GM12892 (cell line): ENCODE measurements at places on chromosomes 3 and 15.
A peak's percentile ranks its signal among the peaks of the same experiment; 100 is the strongest.

GRCh38 chr15:78035861-78036476, 41.5 kb downstream of the TBC1D2B start:
- DNase-seq = no peak

GRCh38 chr3:59979542-59979941, 929.7 kb upstream of the CFAP20DC start:
- no peak for DNase-seq

DNA sequence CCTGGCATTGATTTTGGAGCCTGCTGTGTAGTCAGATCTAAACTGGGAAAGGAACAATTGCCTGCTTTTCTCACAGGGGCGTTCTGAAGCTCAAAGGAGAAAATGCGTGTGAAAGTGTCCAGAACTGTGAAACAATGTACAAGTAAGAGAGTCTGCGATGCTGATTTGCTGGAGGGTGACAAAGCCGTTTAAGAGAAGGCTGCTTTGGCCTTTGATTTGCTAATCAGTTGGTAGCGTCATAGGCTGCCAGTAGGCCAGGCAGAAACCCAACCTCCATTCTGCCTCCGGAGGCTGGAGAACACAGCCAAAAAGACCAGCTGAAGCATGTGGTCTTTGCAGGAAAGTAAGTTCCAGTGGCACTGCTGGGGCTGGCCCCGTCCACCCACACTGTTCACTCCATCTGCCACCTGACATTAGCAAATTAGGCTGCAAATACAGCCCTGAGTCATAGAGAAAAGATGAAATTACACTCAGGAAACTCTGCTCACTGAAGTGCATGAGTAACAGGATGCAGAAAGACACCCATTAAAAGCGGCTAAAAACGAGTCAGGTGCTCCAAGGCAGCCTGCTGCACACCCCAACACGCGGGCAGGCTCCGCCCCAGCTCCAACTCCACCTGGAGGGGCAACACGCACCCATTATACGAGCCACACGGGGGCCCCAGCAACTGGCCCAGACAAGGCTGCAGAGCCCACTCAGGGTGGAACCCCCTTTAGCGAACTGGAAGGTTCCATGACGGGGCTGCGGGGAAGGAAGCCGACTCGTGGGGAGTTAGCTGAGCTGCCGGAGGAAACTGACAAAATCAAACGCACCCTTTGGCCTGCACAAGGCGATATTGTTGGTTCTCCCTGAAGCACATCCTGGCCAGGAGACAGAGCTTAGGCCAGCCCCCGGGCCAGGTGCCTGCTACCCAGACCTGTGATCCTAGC, 31.6 kb downstream of the ZDHHC19 start:
- DNase-seq = peak; percentile 71

- no peak for DNase-seq
Measured at GRCh38 chr3:152910211-152910610, 75.3 kb downstream of the P2RY1 start.

- no peak for DNase-seq
Measured at GRCh38 chr3:100333970-100334487, 528 bp upstream of the NIT2 start.

- DNase-seq = no peak
Measured at GRCh38 chr3:188488801-188489200, 334.8 kb downstream of the LPP start.

GRCh38 chr3:178485756-178486155, 50.5 kb upstream of the KCNMB2 start:
- no peak for DNase-seq

- no peak for DNase-seq
Measured at GRCh38 chr3:57982561-57983243, 25.5 kb upstream of the FLNB start.

GRCh38 chr3:135564696-135565095, 400.8 kb upstream of the PPP2R3A start:
- no peak for DNase-seq

- no peak for DNase-seq
Measured at GRCh38 chr3:5826467-5826866, 639.0 kb downstream of the EDEM1 start.

DNA sequence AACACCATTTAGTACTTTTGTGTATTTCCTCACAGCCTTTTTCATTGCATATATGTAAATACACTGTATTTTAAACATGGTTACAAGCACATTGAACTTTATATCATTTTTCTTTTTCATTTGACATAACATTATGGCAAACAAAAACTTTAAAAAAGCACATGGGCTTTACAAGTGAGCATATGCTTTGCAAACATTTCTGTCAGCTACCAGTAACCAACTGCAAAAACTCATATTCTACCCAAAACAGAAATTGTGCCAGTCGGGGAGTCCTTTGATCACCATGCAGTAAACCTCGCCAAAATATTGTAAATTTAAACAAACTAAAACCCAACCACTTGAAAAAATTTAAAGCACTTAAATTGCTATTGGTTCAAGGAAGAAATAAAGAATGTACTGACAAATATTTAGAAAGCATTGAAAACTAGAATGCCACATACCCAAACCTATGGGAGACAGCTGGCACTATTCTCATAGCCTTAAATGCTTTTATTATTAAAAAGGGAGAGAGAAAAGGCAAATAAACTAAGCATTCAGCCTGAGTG, 24.4 kb downstream of the ZNF710 start:
- DNase-seq = no peak

DNA sequence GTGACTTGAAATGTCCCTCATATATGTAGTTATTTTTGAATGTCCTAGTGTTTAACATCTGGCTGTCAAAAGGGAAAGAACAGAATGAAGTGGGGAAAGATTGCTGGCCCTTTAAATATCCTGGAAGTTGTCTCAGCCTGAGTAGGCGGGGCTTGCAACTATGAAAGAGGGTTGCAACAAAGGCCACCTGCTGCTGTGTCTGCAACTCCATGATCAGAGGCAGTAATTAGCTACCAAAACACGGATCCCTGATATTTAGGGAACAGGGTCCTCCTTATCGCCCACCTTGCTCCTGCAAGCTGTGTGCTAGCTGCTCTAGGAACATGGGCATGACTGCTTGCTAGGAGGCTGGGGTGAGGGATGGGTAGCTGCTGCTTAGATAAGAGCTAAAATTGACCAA, 100.2 kb upstream of the CFAP20DC start:
- no peak for DNase-seq

- DNase-seq = no peak
Measured at GRCh38 chr3:114299421-114299820, 5.6 kb downstream of the TIGIT start.

DNA sequence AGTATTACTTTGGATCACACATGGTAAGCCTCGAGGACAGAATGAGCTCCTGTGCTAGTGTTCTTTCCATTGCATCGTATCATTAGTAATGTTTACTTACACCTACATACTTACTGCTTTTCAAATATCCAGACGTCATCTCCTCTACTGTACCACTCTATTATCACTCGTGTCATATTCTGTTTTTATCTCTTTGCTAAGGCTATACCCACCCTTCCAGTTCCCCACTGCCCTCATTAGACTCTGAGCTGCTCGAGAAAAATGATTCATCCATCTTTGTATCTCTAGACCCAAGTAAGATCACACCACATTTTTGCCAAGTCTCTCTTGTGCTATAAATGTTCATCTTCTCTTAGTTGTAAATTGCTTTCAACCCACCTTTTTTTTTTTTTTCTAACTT, 245.7 kb downstream of the TIGIT start:
- no peak for DNase-seq

GRCh38 chr3:37793889-37794591, 67.6 kb upstream of the CTDSPL start:
- DNase-seq = no peak

DNA sequence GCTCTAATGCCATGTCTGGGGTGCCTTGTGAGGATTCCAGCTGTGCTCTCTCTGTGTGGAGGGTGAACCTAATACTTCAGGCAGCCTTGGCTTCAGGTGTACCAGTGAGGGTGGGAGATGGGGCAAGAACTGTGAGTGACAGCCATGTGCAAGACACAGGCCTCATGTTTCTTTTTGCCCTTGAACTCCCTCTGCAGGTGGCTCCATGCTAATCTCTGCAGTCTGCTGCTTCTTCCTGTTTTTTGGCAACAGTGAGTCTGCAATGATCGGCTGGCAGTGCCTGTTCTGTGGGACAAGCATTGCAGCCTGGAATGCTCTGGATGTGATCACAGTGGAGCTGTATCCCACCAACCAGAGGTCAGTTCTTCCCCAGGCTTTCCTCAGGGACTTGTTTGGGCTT, 189.3 kb downstream of the SV2B start:
- DNase-seq = no peak

DNA sequence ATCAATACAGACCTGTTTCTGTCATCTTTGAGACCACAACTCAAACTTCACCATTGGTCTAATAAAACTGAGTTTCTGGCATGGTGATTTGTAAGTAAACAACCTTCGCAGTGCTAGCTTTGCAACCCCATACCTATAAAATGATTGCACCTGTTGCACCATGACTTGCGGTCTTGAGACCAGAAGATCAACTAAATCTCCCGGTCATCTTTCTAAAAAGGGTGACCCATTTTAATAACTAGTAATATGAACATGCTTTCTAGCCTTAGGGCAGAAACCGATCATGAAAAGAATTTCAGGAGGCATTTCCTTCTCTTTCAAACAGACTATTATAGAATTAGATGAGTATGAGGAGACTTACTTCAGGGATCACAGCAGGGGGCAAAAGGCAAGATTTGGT, 151.9 kb upstream of the ZNF385D start:
- no peak for DNase-seq

GRCh38 chr15:65869954-65870871, 922 bp downstream of the RAB11A start:
- no peak for DNase-seq

- no peak for DNase-seq
Measured at GRCh38 chr15:76979996-76980520, 14.9 kb upstream of the PSTPIP1 start.

GRCh38 chr3:36924744-36925521, 19.9 kb downstream of the TRANK1 start:
- no peak for DNase-seq

DNA sequence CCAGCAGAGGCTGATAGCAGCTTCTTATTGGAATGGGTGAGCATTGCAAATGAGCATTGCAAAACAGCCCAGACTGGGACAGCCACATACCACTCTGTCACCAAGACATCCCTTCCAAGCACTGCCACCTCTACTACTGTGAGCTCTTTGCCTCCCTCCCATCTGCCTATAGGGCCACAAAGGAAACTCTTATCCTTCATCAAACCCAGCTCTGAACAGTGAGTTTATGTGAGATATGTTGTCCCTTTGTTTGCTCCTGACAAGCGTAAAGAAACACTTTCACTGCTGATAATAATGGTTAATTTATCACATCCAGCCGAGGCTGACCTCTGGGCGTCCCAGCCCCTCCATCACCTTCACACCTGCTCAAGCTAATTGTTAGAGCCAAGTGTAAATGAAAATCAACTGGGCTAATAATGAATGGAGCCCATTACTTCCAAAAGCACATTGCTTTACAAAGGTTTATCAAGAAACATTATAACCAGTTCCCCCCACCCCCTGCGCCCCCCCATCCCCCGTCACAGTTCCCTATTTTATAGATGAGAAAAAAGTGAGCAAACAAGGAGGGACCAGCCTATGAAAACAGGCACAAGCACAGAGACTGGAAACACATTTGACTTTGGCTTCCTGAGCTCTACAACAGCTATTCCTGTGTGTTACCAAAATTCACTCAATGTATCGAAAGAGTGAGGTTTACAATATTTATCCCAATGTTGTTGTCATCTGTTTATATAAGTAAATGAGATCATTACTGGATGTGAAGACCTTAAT, 146.3 kb downstream of the ANXA2 start:
- no peak for DNase-seq

- no peak for DNase-seq
Measured at GRCh38 chr15:60584355-60584998, 105.5 kb upstream of the ICE2 start.

DNA sequence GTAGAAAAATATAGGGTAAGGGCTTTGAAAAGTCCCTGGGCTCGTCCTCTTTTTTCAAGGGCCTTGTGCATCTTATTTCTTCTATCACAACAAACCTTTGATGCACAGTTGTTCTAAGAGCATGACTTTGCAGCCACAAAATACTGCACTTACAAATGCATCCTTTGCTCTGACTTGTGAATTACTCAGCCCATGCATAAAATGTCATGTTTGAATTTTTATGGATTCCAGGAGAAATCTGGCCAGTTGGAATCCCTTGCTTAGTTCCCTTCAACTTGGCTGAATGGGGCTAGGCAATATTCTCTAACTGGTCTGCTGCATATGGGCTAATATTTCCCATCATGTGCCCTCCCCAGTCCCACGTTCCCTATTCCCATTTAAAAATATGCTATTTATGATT, 523.9 kb upstream of the RGMA start:
- no peak for DNase-seq

GRCh38 chr3:55724821-55725220, 237.7 kb upstream of the WNT5A start:
- DNase-seq = no peak

DNA sequence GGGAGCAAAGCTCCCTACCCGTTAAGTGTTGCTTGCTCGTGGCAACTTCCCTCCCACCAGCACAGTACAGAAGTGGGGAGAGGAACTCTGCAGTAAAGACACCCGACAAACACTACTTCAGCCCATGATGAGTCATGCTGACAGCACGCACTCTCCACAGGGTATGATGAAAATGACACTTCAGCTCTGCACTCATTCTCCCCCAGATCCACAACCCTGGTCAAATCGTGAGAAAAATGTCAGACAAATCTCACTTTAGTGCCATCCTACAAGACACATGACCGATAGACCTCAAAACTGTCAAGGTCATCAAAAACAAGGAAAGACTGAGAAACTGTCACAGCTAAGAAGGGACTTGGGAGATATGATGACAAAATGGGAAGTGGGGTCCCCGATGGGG, 278.9 kb downstream of the OCA2 start:
- no peak for DNase-seq

GRCh38 chr3:60754617-60755016, 496.6 kb downstream of the FHIT start:
- no peak for DNase-seq

GRCh38 chr15:75705854-75706681, 6.6 kb downstream of the CSPG4 start:
- DNase-seq = no peak

- no peak for DNase-seq
Measured at GRCh38 chr3:158552124-158552523, 18.9 kb upstream of the MLF1 start.

DNA sequence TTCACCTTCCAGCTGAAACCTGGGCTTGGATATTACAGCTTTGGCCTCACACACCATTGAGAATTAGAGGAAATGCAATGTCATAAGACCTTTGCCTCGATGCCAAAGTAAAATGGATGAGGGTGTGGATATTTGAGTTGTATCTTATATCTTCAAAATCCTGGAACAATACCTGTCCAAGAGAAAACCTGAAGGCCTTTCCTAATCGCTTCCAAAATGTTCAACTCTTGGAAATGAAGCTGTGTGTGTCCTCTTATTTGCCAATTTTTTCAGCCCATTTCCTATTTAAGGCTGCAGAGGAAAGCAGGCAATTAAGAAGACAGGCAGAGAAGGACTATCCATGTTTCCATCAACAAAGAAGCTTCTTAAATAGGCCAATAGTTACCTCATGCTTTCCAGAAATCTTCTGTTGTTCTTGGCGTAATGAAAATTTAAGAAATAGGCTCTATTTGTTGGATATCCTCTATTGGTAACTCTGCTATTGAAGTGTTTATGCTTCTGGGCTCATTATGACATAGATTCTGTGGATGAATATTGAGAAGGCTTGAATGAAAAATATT, 99.5 kb upstream of the ZBTB20 start:
- DNase-seq = no peak
